ENCODE measurements at places on chromosomes 12 and 14. TPM values are rescaled to one million over a fixed set of nuclear protein-coding genes. Genes with fewer than 3 reads are reported as not detected.

The LTBP2 gene
- 0.04 TPM for polyA plus RNA-seq

- no peak for DNase-seq
- H3K4me1 ChIP-seq, result peaks cover 5% of the 10 kb centered on the region
- no peak overlapping the region for H3K27ac ChIP-seq
- H3K4me3 ChIP-seq, result no peak overlapping the region
- H3K27me3 ChIP-seq, result no peaks in the 10 kb centered on the region
These were observed 4.3 kb upstream of the GZMH start for GRCh38 chr14:24613747-24614146.

DNA sequence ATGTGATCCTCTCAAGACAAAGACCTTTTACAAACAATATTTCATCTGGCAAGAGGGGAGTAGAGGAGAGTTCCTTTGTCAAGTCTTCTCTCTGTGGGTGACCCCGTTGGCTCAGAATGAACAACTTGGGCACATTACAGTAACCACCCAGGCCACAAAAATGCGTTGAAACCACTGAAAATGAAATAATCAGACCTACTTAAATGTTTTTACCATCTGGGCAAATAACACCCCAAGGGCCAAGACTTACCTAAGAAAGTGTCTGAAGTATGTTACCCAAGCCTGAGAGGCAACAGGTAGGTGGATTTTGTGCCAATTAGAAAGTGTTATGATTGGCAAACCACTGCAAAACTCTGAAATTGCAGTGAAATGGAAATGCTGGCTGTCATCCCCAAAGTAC lies 1.3 kb downstream of the TC2N start:
- no peaks in the 10 kb centered on the region for H3K4me1 ChIP-seq
- DNase-seq, result no peak
- no peak overlapping the region for H3K27ac ChIP-seq
- no peak overlapping the region for H3K4me3 ChIP-seq
- no peaks in the 10 kb centered on the region for H3K27me3 ChIP-seq

The PTPRB gene
- polyA plus RNA-seq, result not detected

DNA sequence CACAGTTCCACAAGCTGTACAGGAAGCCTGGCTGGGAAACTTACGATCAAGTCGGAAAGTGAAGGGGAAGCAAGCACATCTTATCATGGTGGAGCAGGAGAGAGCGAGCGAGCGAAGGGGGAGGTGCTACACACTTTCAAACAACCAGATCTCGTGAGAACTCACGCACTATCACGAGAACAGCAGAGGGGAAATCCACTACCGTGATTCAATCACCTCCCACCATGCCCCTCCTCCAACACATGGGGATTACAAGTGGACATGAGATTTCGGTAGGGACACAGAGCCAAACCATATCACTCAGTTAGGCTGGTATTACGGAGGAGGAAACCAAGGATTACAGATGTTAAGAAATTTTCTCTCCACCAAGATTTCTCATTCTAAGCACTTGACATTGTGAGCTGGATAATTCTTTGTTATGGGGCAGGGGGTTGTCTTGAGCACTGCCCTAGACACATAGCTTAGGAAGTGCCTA lies 262.0 kb upstream of the G2E3 start:
- no peaks in the 10 kb centered on the region for H3K4me1 ChIP-seq
- no peak overlapping the region for H3K4me3 ChIP-seq
- no peaks in the 10 kb centered on the region for H3K36me3 ChIP-seq
- DNase-seq, result no peak

The PPM1H gene
- polyA plus RNA-seq, result 2.8 TPM
